ENCODE measurements at places on chromosomes 2 and 18.

DNA sequence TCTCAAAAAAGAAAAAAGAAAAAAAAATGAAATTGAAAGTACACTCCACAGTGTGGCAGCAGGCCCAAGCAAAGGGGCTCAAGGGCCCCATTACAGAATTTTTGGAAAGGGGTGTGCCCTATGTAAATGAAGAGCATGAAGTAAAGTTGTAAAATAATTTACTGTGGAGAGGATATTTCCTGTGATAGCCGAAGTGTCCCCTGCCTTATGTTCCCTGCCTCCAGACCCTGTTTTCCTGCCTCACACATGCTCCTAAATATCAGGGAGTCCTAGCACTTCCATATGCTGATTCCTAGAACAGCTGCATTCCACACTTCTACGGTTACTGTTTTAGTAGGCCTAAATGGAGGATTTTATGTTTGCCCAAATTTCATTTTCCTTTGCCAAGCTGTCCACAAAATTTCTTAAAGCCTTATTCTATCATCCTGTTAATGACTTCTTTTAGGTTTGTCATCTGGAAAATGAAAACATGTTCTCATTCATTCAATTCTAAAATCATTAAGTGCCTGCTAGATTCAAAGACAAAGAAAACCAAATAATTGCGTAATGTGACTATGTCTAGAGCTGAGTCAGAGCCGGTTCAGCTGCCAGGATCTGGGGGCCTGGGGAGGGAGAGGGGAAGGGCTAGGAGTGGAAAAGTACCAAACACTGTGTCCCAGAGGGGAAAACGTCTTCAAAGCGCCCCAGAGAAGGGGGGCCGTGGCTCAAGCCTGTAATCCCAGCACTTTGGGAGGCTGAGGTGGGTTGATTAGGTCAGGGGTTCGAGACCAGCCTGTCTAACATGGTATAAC lies 25.9 kb upstream of the IMPA2 start:
- DNase-seq, result no peak

DNA sequence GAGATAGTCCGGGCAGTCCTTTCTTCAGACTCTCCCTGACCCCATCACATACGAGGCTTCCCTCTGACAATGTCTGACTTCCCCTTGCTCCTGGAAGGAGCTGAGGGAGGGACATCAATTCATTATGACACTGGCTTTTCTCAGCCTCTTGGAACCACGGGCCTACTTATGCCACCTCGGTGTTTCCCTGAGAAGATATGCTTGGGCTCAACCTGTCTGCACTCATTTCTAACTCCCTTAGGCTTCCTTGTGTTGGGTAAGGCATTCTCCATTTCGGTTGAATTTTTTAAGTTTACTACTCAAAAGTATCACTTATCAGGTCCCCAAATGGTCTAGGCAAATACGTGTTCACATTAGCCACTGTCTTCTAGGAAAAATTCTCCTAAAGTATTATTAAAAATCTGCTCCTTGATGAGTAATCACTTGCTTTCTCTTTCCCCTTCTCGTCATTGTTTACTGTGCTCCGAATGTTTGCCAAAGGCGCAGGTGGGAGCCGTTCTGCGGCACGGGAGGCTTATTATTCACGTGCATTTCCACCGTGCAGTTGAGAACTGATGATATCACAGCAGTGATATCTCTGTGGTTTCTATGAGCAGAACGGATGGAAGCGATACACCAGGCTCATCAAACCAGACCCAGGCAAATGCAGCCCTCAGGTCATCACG lies 33.1 kb downstream of the ARL4C start:
- DNase-seq, result peak; percentile 88

GRCh38 chr2:66679442-66679841 lies 244.5 kb downstream of the MEIS1 start:
- no peak for DNase-seq

GRCh38 chr18:46265196-46266156 lies 161.3 kb downstream of the HAUS1 start:
- DNase-seq, result no peak

GRCh38 chr2:189338115-189338514 lies 103.2 kb upstream of the WDR75 start:
- DNase-seq, result no peak

- no peak for DNase-seq
These were observed 192.2 kb upstream of the ATP5MC3 start for GRCh38 chr2:175373729-175374128.

- DNase-seq, result no peak
These were observed 4.9 kb upstream of the PDCD1 start for GRCh38 chr2:241863536-241863954.

DNA sequence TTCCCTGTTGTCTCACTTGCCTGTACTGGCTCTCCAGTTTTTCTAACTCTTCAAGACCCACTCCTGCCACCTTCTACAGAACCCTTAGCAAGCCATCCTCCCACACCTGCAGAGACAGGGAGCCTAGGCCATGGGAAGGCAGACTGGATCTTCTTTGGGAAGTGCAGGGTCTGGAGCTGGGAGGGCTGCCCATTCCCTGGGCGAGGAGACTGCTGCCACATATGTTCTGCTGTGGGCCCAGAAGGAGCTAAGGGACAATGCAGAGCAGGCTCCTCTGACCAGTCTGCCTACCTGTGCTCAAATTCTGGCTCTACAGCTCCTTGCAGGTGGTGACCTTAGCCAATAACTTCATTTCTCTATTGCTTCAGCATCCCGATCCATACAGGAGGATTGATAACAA lies 152.1 kb upstream of the CELF4 start:
- DNase-seq, result no peak

- no peak for DNase-seq
These were observed 7.0 kb upstream of the STK39 start for GRCh38 chr2:168254158-168254935.

GRCh38 chr2:12759248-12759647 lies 42.5 kb downstream of the TRIB2 start:
- no peak for DNase-seq

GRCh38 chr2:148666555-148666954 lies 22.0 kb downstream of the EPC2 start:
- DNase-seq, result no peak

DNA sequence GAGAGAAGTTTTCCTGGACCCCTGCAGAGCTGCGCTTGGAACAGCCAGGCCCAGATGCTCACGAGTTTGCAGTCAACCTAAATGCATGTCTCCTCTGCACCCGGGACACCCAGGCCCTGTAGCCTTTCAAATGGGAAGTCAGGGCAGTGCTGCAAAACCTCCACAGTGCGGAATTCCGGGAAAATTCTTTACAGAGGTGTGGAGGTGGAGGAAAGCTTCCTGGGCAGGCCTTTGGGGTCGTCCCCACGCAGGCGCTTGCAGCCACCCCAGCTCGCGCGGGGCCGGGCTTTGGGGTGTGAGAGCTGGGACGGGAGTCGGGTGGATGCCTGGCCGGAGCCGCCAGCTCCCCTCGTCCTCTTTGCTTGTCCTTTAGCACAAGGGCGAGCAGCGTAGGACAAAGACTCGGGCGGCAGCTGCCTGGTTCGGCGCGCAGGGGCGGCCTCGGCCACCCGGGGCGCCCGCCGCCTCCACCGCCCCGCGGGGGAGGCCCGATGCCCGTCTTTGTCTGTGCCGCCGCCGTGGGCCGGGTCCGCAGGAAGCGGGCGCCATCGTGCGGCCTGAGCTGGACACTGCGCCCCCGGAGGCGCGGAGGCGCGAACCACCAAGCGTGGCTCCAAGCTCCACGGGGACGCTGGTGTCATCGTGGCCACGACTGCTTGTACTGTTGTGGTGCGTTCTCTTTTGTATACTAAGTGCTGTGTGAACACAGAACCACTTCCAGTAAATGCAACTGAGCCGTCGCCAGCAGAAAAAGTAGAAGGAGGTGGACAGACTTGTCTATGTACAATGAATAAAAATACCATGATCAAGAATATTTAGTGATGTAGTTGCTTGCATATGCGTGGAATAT lies 28.2 kb upstream of the BCL11A start:
- DNase-seq, result peak; percentile 53

- DNase-seq, result peak; percentile 15
These were observed 861 bp downstream of the LTBP1 start for GRCh38 chr2:32947484-32948143.

DNA sequence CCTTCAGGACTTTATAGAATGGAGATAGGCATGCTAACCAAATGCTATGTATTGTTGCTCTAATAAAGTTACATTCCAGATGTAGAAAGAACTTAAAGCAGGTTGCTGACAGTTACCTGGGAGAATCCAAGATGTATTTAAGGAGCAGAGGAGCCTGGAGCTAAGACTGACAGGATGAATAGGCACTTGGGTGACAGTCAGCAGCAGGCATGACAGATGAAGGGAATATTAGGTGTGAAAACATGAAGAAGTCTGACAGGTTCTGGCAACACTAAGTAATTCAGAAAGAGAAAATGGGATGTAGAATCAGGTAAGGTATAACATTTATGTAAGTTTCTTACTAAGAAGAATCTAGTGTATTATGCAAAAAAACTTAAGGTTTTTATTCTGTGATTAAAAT lies 232.0 kb downstream of the DSC3 start:
- no peak for DNase-seq

GRCh38 chr2:121273116-121273515 lies 11.9 kb downstream of the TFCP2L1 start:
- no peak for DNase-seq

Measured in CD8-positive, alpha-beta T cell (primary cell).